Dermis microvascular lymphatic vessel endothelial cell (primary cell): ENCODE measurements at places on chromosomes 7 and 10. TPM values are rescaled to one million over a fixed set of nuclear protein-coding genes. Genes with fewer than 3 reads are reported as not detected.

GRCh38 chr10:92420546-92421275 is 129.7 kb downstream of the MARCHF5 start:
- no peak for DNase-seq

DNA sequence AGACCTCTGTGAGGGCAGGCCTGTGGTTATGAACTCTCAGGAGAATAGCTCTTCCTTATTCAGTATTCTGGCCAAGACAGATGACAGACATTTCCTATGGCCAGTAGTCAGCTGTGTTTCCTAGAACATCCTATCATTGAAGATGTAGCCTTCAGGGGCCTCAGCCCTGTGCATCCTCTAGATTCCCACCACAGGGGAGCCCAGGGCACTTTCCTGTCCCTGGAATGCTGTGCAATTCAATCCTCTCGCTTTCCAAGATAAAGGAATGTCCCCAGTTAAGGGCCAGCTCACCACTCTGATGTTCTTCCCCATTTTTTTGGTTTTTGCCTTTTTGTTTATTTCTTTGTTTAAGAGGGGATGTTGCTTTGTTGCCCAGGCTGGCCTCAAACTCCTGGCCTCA is 578.8 kb upstream of the C7orf33 start:
- no peak for DNase-seq

- DNase-seq, result no peak
Measured at GRCh38 chr7:98399890-98400541, 874 bp downstream of the BAIAP2L1 start.

DNA sequence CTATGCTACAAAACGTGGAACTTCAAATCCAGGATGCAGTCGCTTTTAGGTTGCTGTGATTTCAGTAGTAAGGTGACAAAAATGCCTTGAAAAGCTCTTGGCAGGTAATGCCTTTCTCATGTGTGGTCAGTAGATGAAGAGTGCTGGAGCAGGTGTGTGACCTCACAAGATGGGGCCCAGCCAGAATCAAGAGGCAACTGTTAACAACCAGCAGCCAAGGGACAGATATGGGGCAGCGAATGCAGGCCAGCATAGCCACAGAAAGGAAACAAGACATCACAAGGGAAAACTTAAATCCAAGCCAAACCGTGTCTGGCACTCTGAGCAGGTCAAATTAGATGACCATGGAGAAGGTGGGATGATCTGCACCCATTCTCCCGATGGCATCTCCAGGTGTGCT is 12.3 kb downstream of the HUS1 start:
- DNase-seq, result no peak

The STAM gene
- total RNA-seq, result 7.7 and 9.6 TPM in 2 replicates

DNA sequence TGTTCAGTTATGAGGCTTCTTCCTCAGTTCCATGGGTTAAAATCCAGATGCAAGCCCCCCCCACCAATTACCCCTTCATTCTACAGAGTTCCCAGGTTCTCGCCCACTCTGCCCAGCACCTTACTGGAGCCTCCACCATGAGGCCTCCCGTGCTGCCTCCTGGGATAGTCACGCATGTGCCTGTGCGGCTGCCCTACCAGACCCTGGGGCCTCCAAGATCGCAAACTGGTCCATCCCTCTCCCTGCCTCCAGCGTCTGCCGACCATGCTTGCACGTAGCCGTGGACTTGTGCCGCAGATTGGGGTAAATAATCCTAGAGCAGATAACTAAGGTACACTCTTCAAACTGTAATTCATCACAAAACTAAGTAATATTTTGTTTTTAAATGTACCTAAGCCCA is 611.2 kb downstream of the PTPRN2 start:
- no peak for DNase-seq

DNA sequence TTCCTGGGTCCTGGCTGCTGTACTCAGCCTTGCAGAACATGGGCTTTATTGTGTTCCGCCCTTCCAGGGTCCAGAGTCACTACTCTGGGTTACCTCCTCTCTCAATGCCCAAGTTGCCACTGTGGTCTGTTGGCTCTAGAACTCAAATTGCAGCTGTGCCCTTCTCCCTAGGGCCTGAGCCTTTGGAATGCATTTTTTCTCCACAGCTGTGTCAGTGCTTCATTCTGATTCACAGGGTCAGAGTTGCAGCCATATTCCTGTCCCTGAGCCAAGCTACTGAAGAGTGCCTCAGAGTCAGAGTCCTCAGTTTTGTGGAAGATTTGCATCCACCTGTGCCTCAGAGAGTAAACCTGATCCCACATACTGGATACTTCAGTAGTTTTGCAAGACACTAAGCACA is 167.5 kb downstream of the ITGB1 start:
- no peak for DNase-seq

DNA sequence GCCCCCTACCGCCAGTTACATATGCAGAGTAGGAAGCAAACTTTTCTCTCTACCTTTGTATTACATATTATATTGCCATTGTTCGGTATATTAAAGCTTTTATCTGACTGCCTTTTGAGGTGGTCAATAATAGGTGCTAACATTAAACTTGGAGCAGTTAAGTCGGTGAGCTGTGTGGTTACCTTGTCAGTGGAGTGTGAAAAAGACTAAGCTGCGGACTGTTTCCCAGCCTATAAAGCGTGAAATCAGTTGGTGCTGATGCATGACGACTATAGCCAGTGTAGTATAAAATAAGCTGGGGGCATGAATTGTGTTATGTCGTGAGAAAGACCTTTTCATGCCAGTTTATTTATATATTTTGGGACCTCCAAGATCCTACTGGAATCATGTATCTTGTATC is 33.7 kb downstream of the R3HCC1L start:
- DNase-seq, result no peak

The RBP3 gene
- not detected in 2 replicates for total RNA-seq

DNA sequence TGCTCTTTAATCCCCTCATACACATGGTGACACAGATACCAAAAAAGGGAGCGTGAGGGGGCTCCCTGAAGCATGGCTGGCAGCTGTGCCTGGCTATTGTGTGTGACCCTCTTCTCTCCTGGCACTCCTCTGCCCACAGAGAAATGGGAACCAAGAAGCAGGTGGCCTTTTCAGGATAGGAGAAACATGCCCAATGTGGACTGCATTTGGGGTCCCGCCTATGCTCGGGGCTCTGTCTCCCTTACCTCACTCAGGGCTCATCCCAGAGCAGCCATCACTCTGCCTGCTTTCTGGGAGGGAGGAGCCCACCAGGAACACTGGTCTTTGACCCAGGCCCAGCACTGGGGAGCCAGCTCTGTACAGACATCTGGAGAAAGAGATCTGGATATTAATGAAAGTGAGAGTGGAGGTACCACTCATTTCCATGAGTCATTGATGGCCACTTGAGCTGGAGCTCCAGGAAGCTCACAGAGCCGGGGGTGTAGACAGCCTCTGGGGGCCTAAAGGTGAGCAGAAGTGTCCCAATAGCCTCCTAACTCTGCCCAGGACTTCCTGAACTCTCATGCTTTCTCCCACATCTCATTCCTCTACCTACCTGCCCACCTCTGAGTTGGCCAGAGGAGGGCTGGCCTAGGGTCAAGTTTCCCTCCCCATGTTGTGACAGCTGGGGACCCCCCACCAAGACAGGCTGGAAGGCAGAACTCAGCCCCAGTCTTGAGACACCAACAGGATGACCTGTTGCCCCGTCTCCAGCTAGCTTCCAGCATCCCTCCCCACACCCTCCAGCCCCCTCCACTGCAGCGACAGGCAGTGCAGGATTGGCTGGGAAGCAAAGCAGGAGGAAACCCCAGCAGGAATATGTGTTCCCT is 42.6 kb downstream of the DRGX start:
- DNase-seq, result no peak
